Keratinocyte (primary cell): ENCODE measurements at places on chromosomes 6 and 20. TPM values are rescaled to one million over a fixed set of nuclear protein-coding genes. Genes with fewer than 3 reads are reported as not detected.
A peak's percentile ranks its signal among the peaks of the same experiment; 100 is the strongest.

- DNase-seq = no peak
Measured at GRCh38 chr6:40893021-40893420, 146.0 kb downstream of the UNC5CL start.

DNA sequence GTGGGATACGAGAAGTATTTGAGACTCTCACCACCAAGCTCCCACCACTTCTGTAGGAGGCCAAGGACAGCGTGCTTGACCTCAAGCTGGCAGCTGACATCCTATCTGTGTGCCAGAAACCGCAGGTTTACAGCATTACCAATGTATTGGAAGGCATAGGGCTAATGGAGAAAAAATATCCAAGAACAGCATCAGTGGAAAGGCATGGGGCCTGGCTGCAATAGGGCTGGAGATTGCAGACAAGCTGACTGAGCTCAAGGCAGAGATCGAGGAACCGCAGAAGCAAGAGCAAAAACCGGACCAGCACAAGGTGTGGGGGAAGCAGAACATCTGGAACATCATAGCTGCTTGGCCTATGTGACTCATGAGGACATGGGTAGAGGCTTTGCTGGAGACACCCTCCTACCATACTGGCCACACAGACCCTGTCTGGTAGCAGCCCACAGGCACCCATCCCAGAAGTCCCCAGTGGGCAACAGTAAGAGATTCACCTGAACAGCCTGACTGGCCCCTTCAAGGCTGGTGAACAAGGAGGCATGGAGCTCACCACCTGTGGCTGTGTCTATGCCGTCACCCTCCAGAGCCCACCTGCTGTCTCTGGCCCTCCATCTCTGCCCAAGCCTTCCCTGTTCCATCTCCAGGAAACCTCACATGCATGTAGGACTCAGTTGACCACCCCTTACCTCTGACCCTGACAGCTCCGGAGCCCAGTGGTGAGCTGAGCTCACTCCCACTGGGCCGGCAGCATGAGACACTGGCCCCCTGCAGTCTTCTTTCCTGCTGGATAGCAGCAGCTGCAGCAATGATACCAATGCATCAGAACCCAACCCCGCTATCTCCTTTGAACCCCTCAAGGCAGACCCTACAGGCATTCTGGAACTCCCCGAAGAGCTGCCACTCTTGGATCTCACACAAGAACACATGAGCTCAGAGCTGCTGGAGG, 171.1 kb downstream of the KIF6 start:
- no peak for DNase-seq

DNA sequence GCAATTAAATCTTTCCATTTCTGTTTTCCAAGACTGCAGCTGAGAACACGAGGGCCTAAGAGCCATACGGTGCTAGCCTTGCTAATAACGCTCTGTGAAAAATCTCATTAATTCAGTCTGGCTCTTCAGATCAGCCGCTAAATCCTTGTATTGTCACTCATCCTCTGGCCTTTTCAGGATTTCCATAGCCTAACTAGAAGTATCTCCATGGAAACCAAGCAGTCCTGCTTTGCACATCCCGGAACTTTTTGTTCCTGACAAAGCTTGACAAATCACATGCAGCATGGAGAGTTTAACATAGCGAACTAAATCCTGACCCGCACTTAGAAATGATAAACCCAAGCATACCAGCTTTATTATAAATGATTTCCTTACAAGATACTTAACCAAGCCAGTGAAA, 383.7 kb downstream of the CD83 start:
- no peak for DNase-seq

DNA sequence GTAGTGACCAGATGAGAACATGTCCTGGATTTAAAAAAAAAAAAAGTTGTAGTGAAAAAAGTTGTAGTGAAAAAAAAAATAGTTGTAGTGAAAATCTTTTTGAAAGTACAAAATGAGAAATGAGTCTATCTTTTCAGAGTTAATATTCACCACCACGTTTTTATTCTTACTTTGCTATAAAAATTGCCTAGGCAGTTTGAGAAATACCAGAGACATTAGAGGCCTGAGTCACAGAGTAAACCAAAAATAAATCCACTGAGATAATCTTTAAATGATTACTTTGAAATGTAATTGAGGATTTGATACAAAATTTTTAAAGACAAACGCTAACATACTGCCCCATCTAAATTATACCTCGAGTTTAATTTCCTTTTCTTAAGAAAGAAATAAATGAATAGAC, 101.2 kb upstream of the TIAM2 start:
- DNase-seq = no peak

GRCh38 chr6:66128243-66128642, 421.2 kb upstream of the EYS start:
- DNase-seq = no peak

DNA sequence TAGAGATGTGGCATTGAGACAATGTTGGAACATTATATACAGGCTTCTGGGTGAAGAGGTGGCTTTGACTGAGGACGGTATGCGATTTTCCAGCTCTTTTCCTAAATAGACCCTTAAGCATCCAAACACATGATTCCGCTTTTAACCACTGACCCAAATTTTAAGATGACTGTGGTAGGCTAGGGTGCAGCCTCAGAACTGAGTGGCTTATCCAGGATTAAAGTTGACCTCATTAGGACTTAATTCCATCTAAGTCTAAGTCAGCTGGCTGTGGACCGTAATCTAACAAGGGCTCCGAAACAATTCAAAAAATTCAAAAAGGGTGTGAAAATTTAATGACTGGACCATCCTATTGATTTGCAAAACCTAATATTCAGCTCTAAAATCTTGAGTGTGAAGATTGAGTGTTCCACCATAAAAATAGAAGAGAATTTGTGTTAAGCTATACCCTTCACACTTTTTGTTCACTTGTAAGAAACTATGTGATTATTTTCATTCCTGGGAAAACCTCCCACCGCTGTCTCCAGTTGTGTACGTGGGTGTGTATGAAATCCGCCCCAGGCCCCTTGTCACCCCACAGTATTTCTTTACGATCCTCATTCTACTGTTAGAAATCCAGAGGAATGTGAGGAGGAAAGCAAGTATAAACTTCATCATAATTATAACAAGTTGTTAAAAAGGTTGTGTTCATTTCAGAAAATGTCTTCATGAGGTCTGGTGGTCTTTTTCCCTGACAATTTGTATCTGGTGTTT, 2.7 kb downstream of the PCMTD2 start:
- DNase-seq = no peak

- DNase-seq = no peak
Measured at GRCh38 chr20:56445540-56445939, 22.9 kb upstream of the RTF2 start.

GRCh38 chr6:158564243-158565121, 4.6 kb downstream of the TMEM181 start:
- no peak for DNase-seq

GRCh38 chr6:90544081-90544480, 42.8 kb downstream of the MAP3K7 start:
- DNase-seq = no peak

DNA sequence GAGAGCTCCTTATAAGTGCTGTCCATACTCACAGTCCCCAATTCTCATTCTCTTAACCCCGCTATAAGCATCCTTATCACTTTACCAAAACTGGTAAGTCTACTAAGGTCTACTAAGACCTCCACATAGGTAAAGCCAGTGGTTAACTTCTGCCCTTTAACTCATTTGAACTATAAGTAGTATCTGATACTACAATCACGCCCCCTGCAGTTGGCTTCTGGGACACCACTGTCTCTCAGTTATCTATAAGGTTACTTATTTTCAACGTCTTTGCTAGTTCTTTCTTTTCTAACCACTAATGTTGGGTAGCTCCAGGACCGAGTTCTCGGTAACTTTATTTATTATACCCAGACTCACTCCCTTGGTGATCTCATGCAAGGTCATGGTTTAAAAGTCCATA, 142.6 kb downstream of the ARHGAP18 start:
- no peak for DNase-seq

GRCh38 chr6:14537030-14537429, 419.5 kb downstream of the CD83 start:
- DNase-seq = no peak

- DNase-seq = no peak
Measured at GRCh38 chr20:38893056-38893564, 33.1 kb upstream of the FAM83D start.

DNA sequence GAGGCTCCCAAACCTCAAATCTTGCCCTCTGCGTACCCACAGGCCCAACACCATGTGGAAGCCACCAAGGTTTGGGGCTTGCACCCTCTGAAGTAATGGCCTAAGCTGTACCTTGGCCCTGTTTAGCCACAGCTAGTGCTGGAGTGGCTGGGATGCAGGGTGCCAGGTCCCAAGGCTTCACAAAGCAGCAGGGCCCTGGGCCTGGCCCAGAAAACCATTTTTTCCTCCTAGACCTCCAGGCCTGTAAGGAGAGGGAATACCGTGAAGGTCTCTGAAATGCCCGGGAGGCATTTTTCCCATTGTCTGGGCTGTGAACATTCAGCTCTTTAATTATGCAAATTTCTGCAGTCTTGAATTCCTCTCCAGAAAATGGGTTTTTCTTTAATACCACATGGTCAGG, 223.7 kb upstream of the CCN2 start:
- DNase-seq = no peak

GRCh38 chr20:41559658-41560057, 58.5 kb downstream of the CHD6 start:
- no peak for DNase-seq

- no peak for DNase-seq
Measured at GRCh38 chr6:45371924-45372573, 5.7 kb downstream of the SUPT3H start.

GRCh38 chr6:107642095-107642860, 152.4 kb downstream of the SOBP start:
- no peak for DNase-seq

- DNase-seq = peak; percentile 28
Measured at GRCh38 chr6:135909737-135910387, 58.4 kb downstream of the PDE7B start.

DNA sequence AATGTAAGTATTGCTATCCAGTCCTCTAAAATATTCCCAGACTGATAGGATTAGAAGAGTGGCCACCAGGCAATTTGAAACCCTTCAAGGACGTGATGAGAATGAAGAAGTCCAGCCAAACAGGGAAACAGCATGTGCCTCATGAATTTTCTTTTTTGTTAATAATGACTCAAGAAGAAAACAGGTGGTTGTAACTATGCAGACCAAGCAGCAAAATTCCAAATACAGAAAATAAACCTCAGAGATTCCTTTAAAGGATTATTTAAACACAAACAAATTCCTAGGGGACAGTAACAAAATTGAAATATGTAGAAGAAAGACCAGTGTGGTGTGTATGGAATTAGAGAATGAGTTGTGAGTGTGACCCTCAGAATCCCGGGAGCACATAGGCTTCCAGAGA, 239.2 kb downstream of the KCNQ5 start:
- no peak for DNase-seq

DNA sequence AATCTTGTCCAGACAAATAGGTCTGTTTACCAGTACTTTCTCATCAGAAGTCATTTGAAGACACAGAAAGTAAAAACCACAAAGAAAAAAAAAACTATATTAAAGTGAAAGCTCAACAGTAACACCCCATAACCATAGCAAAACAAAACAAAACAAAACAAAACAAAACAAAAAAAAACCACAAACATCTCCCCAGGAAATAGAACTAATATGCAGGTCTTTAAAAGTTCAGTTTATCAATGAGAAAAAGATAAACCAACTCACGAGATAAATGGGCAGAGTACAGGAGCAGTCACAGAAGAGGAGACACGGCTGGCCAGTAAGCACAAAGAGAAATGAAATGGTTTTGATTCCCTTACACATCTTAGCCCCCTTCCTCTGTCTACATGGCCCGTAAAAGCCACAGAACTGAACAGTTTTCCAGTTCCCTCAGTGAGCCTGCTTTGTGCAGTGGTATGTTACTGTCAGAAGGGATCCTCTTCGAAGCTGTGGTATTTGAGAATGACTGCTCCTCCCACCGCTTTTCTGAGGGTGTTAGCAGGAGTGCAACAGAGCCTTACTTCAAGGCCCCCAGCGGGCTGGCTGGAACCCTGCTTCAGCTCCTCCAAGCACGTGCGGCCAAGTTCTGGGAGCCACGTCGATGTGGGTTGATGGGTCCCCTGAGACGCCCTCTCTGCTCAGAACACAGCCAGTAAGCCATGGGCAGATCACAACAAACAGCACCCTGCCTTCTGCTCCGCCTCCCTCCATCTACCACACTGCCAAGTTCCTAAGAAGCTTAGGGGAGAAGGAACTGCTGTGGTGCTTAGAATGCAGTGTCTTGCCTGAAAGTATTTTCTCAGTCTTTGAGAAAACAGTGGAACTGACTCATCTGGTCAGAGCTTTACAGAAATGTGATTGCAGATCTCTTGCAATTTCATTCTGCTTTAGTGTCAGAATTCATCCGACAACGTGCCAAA, 14.0 kb downstream of the UST start:
- DNase-seq = no peak

- DNase-seq = no peak
Measured at GRCh38 chr6:6225885-6226529, 94.5 kb downstream of the F13A1 start.

DNA sequence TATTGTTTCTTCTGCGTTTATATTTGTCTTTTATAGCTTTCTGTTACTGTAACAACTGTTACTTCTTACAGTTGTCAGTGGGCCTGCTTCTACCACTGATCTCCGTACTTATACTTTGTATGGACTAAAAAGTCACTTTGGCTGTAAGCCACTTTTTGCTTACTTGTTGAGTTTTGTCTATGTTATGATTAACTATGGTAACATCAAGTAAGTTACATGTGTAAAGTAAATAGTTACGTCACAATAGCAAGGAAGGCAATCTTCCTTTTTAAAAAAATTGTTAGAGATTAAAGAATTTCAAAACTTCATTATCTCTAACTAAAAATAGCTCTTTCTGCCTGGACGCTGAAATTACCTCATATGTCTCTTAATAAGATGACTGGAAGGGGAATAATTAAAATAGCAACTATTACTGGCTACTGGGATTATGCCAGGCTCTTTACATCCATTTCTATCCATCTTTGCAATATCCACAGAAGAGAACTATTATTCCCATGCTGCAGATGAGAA, 10.9 kb downstream of the TFB1M start:
- no peak for DNase-seq

DNA sequence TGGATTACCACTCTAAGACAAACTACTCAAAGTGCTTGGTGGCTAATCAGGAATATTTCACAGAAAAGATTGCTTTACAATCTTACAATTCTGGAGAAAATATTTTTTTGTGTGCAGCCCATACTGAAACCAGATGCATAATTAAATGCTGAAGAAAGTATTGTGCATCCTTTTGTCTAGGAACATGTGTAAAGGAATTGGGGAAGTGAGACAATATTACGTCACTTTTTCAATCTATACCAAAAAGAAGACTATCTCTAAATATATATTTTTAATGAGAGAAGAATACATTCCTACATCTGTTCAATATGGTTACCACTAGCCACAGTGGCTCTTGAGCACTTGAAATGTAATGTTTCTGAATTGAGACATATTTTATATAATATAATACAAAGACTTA, 992.5 kb upstream of the ADGRB3 start:
- DNase-seq = no peak

BANF2 gene
- polyA plus RNA-seq = not detected in 3 replicates

CRYBG1 gene
- 33.8 to 54.7 TPM (median 36.9 TPM) in 3 replicates for polyA plus RNA-seq

SLCO4A1 gene
- polyA plus RNA-seq = 0.43 to 1.8 TPM (median 1.4 TPM) in 3 replicates

SLA2 gene
- 0.01 to 0.04 TPM (median 0.03 TPM) in 3 replicates for polyA plus RNA-seq

PDE10A gene
- polyA plus RNA-seq = not detected in 3 replicates

PBOV1 gene
- polyA plus RNA-seq = not detected in 3 replicates

OR2J1 gene
- not detected in 3 replicates for polyA plus RNA-seq

MOG gene
- polyA plus RNA-seq = not detected in 3 replicates

ABCF1 gene
- 22.6 to 67.1 TPM (median 30.0 TPM) in 3 replicates for polyA plus RNA-seq

C6orf15 gene
- polyA plus RNA-seq = 0.08 to 0.35 TPM (median 0.30 TPM) in 3 replicates

LTV1 gene
- polyA plus RNA-seq = 14.9 to 35.2 TPM (median 25.5 TPM) in 3 replicates

LRRC1 gene
- polyA plus RNA-seq = 16.2 to 19.7 TPM (median 18.5 TPM) in 3 replicates
